SHP77 (cell line): ENCODE measurements at places on chromosomes 7 and 10.

GRCh38 chr7:130850956-130851355 lies 116.9 kb upstream of the KLF14 start:
- no peak for DNase-seq

DNA sequence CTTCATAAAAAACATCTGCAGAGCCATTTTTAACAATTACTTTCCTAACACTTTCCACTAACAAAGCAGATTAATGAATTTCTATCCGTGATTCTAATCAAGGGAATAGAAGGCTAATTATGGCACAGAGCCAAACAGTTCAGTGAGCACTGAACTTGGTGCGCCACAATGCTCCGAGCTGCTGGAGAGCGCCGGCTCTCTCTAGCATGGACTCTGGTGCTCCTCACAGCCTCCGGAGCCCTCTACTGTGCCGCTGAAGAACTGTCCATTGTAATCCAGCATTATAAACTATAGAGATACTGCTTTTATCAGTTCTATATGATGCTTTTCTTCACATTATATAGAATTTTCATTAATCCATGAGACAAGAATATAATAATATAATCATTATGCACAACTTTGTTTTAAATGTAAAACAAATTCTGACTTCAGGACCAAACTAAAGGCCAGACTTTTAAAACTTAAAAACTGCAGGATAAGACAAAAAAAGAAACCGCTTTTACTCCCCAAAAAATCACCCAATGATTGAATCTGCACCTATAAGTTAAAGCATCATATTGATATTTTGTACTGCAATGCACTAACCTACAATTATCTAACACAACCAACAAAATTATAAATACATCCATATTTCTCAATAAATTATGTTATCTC lies 123.6 kb downstream of the RNF32 start:
- DNase-seq = peak; percentile 36

GRCh38 chr7:137925754-137926153 lies 76.1 kb downstream of the CREB3L2 start:
- no peak for DNase-seq

DNA sequence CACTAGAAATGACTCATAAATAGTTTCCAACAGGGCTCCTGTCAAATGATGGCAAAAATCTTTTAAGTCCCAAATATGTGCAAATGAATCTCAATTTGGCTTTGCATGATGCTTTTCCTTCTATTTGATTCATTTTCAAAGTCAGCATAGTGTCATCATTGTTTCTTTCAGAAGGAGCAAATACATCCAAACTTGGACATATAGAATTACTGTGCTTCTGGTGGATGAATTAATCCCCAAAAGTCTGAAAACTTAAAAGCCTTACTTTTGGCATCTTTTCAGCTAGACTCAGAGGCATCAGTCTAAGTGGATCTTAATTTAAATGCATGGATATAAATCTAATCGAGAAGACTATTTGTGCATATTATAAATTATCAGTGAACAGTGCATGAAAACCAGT lies 578.1 kb upstream of the FZD8 start:
- DNase-seq = no peak

DNA sequence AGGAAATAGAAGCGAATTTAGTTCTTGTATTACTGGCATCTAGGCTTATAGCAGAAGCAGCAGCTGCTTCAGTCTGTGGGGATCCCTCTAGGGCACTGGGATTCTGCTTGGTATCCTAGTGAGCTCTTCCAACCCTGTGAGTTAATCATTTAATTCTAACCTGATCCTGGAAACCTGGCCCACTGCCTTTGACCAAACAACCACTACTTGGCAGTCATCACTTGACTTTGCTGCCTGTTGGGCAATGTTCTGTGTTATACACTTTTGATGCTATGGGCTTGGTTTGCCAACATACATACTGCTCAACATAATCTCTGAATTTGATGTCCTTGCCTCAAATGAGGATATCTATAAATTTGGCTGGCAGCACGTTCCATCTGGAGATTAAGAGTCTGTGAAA lies 813.4 kb downstream of the ANKRD7 start:
- DNase-seq = no peak

GRCh38 chr7:50206453-50207250 lies 97.9 kb upstream of the IKZF1 start:
- no peak for DNase-seq

GRCh38 chr10:128466831-128467371 lies 340.7 kb upstream of the MKI67 start:
- DNase-seq = no peak

GRCh38 chr10:44662051-44662450 lies 249.1 kb upstream of the TMEM72 start:
- DNase-seq = no peak

- peak; percentile 54 for DNase-seq
Observed at GRCh38 chr7:6558837-6559236, 7.6 kb upstream of the GRID2IP start.

GRCh38 chr10:115129752-115130151 lies 36.6 kb downstream of the ATRNL1 start:
- DNase-seq = no peak

GRCh38 chr10:48835781-48836180 lies 103.9 kb downstream of the LRRC18 start:
- no peak for DNase-seq

- DNase-seq = no peak
Observed at GRCh38 chr10:3045471-3046209, 21.7 kb upstream of the PFKP start.

DNA sequence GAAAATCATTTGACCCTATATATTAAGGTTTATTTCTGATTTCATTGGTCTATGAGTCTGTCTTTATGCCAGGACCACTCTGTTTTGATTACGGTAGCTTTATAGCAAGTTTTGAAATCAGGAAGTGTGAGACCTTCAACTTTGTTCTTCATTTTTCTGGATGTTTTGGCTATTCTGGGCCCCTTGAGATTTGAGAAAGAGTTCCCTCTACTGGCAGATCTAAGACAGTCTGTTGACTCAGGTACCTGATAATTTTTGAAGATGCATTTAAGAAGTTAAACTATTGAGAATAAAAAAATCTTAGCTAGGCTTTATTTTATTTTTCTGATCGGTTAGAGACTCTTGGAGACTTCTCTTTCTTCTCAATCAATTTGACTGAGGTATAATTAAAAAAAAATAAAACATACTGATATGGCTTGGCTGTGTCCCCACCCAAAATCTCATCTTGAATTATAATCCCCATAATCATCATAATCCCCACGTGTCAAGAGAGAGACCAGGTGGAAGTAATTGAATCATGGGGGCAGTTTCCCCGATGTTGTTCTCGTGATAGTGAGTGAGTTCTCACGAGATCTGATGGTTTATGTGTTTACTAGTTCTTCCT lies 209.2 kb downstream of the SNX10 start:
- DNase-seq = no peak

GRCh38 chr7:69192134-69192533 lies 406.1 kb upstream of the AUTS2 start:
- DNase-seq = no peak

DNA sequence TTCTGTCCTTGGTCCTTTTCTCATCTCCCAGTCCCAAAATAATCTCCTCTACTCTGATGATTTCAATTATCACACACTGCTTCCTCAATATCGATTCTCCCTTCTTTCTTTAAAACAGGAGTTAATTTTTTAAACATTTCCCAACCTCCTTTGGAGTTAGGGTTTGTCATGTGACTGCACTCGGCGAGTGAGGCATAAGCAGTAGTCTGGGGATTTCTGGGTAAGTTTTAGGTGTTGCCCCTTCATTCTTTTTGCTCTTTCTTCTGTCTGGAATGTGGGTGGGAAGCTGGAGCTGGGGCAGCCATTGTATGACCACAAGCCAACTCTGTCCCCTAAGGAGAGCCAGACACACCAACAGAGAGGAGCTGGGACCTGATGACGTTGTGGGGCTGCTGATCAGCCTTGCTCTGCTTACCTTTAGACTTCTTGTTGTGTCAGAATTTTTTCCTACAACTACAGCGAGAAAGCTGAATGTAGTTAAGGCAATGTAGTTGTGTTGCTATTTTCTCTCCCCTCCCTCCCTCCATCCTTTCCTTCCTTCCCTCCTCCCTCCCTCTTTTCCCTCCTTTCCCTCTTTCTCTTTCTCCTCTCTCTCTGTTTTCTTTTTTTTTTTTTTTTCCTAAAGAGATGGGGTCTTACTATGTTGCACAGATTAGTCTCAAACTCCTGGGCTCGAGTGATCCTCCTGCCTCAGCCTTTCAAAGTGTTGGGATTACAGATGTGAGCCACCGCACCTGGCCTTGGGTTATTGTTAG lies 6.5 kb upstream of the TSPAN14 start:
- no peak for DNase-seq

- DNase-seq = no peak
Observed at GRCh38 chr7:142668495-142668894, 80.8 kb upstream of the PRSS1 start.

- DNase-seq = no peak
Observed at GRCh38 chr10:13930120-13930519, 343.4 kb downstream of the PRPF18 start.

- DNase-seq = no peak
Observed at GRCh38 chr10:132113766-132114365, 48.1 kb downstream of the JAKMIP3 start.

GRCh38 chr7:24025094-24025493 lies 258.9 kb upstream of the NPY start:
- no peak for DNase-seq

DNA sequence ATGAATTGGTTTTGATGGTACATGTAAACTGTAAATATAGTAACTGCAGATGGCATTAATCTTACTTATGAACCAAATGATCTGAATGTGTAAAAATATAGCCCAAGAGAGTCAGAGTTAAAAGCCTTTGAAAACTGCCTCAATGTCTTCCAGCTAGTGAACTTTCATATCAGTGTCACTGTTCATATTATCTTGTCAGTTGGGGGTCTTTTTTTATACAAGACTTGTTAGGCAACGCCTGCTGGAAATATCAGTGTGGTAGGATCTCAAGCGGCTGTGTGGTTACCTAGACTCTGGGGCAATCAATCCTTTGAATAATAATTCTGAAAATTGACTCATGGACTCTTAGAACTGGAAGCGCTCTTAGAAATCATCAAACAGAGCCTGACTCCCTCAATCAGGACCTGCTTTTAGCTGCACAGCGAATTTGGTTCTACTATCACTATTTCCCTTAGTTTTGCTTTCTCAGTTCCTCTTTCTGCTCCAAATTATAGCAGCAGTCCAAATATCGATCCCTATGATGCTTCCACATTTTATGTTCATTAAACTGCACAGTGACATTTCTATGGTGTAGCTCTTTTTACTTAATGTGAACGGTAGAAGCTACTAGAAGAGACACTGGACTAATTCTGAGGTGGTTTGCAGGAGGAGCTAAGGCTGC lies 100.1 kb upstream of the COL1A2 start:
- no peak for DNase-seq

DNA sequence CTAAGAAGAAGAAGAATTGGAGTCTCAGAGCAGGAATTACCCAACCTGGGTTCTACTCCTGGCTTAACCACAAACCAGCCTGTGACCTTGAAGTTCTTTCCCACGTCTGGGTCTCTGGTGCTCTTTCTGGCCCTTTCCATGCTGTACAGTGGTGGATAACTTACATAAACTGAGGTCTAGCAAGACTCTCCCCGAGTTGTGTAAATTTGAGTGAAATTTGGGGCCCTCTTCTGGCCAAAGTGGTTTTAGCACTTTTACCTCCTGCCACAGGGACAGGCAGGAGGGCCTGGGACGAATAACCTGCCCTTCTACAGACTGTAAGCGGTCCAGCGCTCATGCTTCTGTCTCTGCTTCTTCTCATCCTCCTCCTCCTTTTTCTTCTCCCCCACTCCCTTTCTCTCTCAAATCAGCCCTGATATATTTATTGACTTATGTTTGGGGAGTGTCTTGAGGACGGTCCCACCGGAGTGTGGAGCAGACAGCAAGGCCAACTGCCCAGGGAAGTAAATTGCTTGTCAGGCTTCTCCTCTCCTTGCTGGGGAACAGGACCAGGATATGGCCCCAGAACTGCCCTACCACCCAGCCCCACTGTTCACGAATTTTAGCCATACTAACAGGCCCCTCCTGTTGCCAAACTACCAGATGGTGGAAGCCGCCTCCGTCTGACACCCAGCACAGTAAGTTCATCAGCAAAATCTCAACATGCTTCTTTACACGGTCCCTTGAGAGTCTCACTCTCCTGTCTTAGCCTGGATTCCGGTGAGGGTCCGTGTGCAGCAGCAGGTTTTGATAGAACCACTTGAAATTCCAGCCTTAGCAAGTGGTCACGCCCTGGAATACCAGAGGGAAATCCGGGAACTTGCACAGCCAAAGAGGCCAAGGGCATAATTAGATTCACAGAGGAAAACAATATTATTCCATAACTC lies 4.0 kb upstream of the SH3PXD2A start:
- peak; percentile 59 for DNase-seq

DNA sequence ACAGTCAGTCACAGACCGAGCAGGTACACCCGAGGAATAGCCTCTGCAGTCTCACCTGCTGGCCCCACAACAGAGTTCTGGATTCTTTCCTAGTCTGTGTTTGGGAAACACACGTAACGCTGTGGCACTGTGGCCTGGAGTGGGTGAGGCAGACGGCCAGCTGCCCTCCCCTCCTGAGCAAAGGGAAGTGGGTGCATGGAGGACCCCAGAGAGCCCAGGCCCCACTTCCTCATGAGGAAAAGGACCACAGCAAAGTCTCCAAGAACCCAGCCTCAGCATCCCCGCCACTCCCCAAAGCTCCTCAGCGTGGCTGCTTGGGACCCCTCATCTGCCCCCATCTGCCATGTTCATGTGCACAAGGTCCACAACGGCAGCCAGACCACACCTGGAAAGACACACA lies 530.2 kb downstream of the PTPRN2 start:
- DNase-seq = no peak
